ENCODE measurements at places on chromosomes 5 and 9.

GRCh38 chr5:174063082-174063756, 17.7 kb downstream of the NSG2 start:
- DNase-seq: no peak

DNA sequence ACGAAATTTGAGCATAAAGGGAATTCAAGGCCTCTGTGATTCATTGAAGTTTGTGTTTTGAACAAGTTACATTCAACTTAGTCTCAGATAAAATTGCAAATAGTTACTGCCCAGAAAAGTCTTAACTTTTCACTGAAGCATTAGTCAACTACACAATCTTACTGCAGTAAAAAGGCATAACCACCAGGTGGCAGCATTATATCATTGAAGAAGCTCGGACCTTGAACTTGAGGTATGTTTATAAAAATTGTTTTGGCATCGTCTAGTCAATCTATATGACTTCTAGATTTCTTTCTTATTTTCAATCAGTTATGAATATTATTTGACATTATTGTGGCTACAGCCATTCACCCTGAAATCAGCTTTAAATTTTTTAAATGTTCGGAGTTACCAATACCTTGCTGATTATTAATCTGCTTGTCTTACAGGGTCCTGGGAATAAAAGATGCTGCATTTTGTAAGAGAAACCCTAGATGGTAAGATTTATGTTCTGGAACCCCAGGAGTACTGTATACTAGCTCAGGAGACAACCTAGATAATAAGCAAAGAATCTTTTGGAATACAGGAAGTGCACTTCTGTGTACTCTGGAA, 83.9 kb upstream of the GRAMD2B start:
- peak; percentile 70 for DNase-seq

DNA sequence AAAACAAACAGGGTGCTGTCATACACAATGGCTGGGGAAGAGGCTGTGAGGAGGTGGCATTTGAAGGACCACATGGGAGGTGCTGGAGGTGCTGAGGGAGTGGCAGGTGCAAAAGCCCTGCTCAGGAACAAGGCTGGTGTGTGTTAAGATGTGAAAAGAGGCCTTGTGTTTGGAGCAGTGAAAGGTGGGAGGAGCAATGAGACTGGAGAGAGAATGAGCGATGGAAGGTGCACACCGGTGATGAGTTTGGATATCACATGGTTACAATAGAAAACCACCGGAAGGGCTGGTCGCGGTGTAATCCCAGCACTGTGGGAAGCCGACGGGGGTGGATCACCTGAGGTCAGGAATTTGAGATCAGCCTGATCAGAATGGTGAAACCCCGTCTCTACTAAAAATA, 9.2 kb upstream of the FIBCD1 start:
- no peak for DNase-seq

- DNase-seq: no peak
Measured at GRCh38 chr5:138354387-138354786, 1.9 kb downstream of the KDM3B start.

- no peak for DNase-seq
Measured at GRCh38 chr5:157485811-157486210, 25.8 kb downstream of the NIPAL4 start.

GRCh38 chr9:106632621-106633020, 230.3 kb upstream of the ZNF462 start:
- no peak for DNase-seq
